ENCODE measurements at places on chromosomes 16 and 17.

- DNase-seq = no peak
Observed at GRCh38 chr17:61659437-61659836, 68.4 kb upstream of the NACA2 start.

DNA sequence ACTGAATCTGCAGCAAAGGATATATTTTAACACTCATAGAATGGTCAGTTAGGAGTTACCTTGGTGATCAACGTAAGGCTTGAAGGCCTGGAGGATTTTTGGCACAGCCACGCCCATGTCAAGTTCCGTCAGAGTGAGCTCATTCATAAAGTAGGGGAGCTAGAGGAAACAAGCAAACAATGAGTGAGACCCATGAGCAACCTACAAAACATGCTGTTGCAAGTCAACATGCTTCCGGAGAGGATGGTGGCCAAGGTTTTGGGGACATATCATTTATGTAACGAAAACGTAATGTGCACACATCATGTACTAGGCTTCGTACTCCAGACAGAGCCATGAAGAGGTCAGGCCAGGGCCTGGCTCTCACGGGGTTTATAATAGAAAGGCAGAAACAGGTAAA lies 41.1 kb upstream of the ERN1 start:
- DNase-seq = no peak

DNA sequence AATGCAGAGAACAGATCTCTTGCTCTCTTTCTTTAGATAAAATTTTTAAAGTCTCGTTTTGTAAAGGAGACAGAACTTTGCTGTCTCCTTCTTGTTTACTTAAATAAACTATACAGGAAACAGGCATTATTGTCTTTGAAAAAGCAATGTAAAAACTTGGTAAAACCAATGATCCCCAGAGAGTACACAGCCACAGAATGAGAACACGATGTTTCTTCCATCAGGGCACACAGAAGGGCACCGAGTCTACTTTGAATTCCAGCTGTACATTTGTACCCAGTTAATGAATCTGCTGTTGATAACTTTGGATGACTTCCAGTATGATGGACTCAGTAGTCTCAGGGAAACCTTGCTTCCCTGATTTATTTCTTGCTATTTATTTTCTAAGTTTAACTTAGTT lies 8.1 kb upstream of the TMEM100 start:
- no peak for DNase-seq

DNA sequence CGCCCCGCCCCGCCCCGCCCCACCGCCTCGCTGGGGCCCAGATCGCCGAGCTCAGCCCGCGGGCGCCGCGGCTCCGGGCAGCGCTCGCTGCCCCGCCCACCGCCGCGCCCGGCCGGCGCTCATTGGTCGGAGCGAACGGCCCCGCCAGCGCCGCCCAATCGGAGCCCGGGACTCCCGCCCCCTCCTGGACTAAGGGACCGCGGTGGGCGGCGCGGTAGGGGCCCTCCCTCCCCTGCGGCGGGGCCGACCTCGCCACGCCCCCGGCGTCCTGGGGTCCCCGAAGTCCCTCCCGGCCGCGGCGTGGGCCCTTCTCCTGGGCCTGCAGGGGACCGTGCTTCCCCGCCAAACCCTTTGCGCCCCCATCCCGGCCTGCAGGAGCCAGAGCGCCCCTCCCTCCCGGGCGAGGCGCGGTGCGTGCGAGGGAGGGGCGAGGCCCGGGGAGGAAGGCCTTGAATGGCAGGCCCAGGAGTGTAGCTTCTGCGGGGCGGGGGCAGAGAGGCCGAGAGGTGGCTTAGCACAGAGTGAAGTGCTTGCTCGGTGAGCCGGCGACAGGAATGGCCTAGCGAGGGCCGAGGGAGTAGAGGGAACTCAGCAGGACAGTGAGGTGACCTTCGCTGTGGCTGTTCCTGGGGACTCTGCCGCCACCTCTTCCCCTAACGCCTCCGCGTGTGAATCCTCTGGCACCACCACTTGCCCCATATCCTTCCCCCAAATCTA lies at the start of gene CAMKK1:
Gene CAMKK1 (minus strand): TSS at position 51 of the 717 bp plus-strand sequence. CDS start 7,366 bp downstream, outside the sequence.
- peak; percentile 48 for DNase-seq
